ENCODE measurements at places on chromosomes 3 and 15.

GRCh38 chr3:37887062-37887461 lies 25.4 kb downstream of the CTDSPL start:
- DNase-seq = no peak

DNA sequence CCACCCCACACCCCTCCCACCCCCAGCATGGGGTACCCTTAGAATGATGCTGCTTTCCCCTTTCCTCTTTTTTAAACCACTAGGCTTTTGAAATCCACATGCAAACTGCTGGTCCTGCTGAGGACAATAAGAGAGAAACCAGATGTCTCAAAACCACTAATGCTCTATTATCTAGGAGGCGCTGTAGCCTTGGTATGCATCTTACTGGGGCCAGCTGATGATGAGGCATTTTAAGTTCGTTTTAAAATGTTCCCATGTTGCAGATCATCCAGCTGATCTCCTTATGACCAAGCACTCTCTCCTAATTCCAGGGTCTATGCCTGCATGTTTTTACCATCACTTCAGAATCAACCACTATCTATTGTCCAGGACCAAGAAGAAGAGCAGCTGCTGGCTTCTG lies 1.3 kb downstream of the NME9 start:
- no peak for DNase-seq

DNA sequence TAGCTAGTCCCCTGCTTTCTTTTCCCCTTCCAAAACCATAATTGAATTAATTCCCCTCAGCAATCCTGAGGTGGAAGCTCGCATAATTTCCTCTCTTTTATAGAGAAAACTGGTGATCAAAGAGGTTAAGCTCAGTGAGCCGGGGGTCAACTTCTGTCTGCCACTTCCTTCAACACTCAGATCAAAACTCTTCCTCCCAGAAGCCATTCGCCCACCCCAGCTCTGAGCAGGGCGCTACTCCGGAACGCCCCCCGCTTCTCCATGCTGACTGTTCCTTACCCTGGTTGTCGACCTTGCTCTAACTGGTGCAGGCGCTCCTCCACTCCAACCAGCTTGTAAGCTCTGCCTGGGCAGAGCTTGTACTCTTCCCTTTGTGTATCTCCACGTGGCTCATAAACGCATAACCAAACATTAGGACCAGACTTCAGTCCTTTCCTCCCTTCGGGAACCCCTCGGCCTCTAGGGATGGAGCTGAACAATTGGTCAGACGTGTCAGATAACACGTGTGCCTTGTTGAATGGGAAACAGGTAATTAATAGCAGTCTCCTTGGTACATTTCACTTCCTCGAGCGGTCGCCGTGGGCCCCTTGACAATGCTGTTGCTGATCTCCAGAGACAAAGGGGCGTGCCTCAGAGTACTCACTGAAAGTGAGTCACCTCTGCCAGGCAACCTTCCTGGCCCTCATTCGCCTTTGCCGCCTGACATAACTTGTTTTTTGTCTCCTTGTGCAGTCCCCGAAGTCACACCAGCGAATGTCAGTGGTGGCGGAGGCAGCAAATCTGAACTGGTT lies 71.8 kb downstream of the IL5RA start:
- no peak for DNase-seq

- peak; percentile 43 for DNase-seq
These were observed 34.8 kb upstream of the CD47 start for GRCh38 chr3:108125550-108126071.

DNA sequence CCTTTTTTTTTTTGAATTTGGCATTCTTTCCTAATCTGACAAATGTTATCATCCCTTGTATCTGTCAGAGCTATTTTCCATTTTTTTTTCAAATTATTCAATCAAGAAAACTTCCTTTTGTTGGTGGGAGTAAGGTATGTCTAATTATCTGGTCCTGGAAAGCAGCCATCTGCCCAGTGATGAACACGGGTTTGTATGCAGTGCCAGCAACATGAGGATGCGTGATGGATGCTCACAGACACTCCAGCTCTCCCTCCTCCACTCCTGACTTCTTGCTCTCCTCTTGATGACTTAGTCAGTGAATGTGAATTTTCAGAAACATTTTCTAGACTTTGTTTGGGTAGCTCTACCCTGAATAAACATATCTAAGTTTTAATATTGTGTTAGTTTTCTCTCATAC lies 79.2 kb downstream of the IL1RAP start:
- DNase-seq = no peak

GRCh38 chr3:87805670-87806069 lies 253.1 kb downstream of the CGGBP1 start:
- DNase-seq = no peak

DNA sequence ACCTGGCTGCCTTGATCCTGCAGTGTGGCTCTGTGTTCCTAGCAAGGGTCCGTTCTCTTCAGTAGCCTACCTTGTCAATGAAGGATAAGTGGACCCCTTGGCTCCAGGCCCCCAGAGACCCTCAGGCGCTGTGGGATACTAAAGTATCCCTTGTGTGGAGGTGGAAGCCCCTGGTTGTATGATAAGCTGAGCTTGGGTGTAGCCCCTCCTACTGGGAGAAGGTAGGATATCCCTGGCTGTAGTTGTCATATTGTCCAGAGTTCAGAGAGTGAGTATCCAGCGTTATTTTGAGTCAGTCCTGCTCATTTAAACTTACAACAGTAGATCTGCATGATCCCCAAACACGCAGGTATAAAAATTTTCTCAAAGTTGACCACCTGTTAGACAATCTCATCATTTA lies 496.8 kb downstream of the CNTN4 start:
- no peak for DNase-seq

DNA sequence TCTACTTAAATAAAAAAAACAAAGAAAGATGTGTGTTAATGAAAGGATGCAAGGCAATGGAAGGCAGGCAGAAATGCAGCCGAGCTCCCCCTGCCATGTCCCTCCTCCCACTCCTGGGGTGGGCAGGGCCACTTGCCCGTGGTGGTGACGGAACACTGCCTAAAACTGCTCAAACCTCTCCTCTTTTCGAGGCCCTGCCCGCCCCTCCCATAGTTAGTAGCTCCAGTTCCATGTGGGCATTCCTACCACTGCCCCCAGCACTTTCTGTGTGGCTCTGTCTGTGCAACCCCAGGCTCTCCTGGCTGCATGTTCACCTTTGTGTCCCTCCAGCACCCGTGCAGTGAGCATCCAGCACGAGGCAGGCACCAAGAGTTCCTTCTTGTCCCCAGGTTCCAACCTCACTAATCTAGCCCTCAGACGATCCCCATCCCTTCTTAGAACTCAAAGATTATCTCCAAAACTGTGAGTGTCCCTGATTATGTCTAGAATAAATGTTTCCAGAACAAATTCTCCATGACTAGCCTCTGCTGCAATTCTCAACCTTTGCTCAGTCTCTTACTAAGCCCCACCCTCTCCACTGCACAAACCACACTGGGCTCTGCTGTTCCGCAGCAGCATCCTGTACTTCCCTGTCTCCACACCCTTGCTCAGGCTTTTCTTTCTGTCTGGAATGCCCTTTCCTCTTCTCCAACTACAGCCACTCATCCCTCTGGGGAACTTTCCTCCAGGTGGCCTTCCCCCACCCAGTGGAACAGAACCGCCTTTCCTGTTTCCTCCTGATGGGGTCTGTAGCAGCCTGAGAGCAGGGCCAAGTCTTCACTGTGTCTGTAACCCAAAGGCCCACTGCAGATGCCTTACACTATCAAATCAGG lies 32.6 kb upstream of the SPTBN5 start:
- no peak for DNase-seq

DNA sequence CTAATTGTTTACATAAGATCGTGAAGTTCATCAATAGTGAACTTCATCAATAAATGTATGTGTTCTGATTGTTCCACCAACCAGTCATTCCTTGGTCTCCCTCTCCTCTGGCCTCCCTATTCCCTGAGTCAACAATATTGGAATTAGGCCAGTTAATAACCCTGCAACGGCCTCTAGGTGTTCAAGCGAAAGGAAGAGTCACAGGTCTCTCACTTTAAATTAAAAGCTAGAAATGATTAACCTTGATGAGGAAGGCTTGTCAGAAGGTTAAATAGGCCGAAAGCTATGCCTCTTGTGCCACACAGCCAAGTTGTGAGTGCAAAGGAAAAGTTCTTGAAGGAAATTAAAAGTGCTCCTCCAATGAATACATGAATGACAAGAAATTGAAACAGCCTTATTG lies 89.4 kb upstream of the ACKR4 start:
- no peak for DNase-seq

DNA sequence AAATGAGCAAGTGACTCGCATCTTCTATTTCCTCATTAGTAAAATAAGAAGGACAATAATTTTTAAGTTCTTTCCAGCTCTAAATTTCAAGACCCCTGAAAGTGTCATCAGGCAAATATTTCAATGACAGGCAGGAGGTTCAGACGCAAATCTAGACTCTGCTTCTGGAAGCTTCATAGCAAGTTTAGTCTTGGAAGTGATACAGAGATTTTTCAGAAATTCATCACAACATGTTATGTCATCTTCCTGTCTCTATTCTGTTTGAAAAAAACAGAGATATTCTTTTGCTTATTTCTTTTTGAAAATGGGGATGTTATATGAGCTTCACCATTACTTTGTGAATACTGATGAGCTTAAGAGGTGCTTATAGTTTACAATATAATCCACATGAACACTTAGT lies 74.0 kb downstream of the C3orf85 start:
- DNase-seq = no peak

GRCh38 chr3:188964957-188965356 lies 206.8 kb upstream of the TPRG1 start:
- no peak for DNase-seq

DNA sequence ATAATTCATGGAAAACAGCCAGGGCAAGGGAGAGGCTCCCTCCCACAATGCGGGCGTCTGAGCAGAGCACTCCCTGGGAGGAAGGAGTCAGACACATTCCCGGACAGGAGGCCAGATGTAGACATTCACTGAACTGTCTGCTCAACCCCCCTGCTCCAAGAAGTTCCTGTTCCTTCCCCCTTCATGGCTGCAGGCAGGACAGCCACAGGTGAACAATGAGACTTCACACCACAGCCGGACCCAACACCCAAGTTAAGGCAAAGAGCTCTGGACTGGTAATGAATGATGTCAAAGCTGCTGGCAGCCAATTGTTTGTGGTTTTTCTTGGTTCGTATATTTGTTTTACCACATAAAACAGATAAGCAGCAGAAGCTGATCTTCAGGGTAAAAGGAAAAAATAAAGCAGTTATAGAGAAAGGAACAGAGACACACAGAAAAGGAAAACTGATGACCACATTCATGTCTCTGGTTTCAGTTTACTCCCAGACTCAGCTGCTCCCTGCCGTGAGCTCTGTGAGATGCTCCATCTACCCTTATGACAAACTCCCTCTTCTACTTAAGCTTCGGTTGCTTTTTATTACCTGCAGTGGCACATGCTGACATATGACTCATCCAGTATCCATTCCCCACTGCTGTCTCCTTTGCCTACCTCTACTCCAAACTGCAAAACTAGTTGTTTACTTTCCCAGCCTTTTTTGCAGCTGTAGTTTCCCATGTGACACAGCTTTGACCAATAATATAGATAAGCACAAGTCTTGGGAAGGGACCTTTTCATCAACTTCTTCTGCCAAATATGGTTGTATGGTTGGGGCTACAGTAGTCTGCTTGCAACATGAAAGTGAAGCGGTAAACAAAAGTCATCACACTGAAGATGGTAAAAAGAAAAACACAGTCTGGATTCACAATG lies 33.1 kb downstream of the DZIP1L start:
- no peak for DNase-seq

DNA sequence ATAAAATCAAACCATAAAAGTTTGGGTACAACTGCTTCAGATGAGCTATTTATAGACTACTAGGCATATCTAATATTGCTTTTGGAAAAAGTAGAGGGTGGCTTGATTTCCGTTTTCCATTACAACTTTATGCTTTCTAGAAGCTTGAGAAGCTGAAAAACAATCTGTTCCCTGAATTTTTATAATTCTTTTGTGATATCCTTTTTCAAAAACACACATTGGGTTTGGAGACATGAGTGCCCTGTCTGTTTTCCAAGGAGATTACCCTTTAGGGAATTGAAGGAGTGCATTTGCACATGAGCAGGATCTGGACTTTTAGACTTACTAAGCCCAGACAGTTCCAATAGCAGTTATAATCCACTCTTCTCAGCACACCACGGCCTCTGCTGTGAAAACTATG lies 49.5 kb upstream of the FILIP1L start:
- no peak for DNase-seq

GRCh38 chr3:52854013-52854412 lies 19.2 kb upstream of the MUSTN1 start:
- DNase-seq = no peak

DNA sequence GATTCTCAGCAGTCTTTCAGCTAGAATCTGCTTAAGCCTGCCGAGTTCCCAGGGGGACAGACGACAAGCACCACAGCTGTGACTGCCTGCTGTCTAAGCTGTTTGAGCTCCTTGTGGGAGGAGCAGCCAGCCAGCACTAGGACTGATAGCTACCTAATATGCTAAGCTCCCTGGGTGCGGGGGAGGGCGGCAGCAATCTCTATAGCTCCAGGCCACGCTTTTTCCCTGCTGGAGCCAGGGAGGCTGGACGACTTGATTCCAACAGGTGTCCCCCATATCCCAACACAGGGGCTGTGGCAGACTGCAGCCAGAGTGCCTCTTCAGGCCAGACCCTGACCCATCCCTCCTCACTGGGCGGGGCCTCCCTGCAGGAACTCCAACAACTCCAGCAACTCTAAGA lies 134.1 kb upstream of the ARPP21 start:
- DNase-seq = no peak

DNA sequence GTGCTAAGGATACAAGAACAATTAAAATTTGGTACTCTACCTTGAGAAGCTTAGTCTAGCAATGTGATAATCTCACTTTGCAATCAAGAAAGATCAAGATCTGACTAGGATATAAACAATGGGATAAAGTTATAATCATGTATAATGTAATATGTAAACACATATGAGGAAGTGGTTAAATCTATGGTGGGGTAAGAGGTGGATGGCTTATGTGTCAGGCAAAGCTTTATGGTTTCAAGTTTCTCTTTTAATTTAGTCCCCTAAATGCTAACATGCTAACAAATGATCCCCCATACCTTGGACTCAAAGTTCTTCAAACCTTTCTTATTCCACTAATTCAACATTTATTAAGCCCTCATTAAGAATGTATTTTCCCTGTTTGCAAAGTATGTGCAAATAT lies 2.5 kb downstream of the RSL24D1 start:
- DNase-seq = no peak

DNA sequence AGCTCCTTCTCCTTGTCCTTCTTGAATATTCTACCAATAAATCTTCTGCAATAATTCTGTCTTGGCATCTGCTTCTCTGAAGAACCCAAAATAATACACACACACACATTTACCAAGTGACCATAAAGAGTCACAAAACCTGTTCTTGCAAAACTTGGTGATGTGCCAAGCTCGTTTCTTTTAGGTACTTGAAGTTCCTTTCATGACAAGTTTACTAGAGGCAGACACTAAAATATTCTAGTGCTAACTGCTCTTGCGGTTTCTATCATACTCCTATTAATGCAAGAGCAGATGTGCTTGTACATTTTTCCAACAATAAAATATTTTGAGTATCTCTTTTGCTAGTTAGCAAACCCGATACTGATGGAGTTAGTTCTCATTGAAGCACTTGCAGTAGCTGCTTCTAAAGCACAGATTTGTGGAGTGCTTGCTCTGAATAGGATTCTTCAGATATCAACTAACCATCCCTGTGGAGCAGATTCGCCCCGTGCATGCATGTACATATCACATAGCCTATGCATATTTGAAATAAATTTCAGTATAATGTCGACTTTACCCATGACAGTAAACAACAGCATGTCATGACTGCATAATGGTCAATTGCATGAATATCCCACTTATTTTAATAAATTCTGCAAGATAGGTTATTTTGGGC lies 23.2 kb downstream of the HHLA2 start:
- no peak for DNase-seq

- DNase-seq = no peak
These were observed 708.3 kb downstream of the FHIT start for GRCh38 chr3:60542995-60543394.
